ENCODE measurements at places on chromosomes 6 and 20.

DNA sequence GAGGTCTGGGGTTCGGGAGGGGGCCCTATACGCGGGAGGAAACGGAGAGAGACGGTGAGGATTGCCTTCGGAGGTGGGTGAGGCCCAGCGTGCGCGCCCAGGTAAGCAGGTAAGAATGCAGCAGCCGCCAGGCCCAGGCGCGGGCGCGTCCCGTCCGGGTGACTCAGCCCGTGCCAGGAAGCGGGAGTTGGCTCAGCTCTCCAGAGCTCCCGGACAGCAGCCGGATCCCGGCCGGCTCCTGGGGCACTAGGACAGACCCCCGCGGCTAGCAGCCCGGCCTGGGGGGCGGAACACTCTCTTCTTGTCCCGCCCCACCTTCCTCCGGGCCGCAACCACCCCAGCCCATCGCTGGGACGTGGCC is 1.5 kb upstream of the MDFI start:
- no peak for DNase-seq

DNA sequence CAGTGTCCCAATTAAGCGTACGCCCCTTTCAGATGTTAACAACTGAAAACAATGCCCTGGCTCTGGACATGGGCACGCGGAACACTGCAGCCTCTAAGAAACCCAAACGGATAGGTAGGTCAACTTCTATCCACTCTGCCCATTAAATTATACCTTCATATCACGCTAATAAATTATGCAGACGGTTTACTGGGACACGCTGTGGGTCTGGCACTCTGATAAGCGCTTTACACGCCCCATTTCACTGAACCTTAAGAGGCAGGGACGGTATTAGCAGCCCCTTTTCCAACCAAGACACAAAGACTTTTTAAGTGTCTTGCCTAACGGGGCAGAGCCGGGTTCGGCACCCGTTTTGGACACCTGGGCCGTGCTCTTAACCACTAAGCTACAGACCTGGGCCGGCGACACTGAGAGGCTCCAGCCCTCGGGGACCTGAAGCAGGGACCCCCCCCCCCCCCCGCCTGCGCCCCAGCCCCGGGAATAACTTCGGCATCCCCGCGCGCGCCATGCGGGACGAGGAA is 744 bp downstream of the STAU1 start:
- DNase-seq, result no peak

- no peak for DNase-seq
Measured at GRCh38 chr6:20461576-20461975, 59.9 kb downstream of the E2F3 start.

GRCh38 chr6:45718871-45719270 is 296.8 kb downstream of the CLIC5 start:
- no peak for DNase-seq

DNA sequence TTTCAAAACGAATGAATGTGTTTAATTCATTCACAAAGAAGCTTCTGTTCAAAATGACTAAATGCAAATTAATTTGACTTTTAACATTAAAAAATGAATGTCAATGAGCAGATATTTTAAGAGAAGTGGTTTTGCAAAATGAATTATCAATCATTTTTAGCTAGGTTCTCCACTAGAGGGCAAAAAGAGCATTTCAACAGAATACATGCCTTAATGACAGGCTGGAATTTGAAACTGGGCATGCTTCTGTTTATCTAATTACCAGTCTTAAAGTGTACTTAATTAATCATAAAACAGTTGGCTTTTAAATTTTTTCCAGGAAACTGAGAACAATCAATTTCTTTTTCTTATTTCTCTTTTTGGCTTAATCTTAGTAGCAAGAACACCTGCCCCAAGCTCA is 63.8 kb upstream of the TINAG start:
- no peak for DNase-seq

- no peak for DNase-seq
Measured at GRCh38 chr6:144630857-144631256, 345.7 kb downstream of the UTRN start.

DNA sequence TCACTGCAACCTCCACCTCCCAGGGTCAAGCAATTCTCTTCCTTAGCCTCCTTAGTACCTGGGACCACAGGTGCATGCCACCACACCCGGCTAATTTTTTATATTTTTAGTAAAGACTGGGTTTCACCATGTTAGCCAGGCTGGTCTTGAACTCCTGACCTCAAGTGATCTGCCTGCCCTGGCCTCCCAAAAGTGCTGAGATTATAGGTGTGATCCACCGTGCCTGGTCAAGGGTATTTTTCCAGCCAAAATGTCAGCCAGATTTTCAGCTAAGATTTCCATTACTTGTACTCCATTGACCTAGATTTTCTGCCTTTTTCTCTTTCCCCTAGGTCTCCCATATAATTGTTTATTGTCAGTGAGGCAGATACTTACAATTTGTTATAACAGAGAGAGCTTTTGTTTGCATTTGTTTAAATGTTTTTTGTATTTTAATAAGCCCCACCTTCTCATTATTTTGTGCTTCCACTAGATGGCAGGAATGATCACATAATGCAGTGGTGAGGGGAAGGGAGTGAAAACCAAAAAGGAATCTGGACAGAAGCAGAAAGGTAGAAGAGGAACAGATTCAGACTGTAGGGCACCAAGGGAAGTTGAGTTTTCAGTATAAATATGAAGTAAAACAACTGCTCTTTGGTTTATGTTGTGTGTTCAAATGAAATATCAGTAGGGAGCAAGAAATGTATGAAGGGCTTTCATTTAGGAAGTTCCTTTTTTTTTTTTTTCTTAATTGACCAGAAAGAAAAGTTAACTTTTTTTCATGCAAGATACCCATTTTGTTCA is 29.7 kb downstream of the RPF2 start:
- peak; percentile 21 for DNase-seq

DNA sequence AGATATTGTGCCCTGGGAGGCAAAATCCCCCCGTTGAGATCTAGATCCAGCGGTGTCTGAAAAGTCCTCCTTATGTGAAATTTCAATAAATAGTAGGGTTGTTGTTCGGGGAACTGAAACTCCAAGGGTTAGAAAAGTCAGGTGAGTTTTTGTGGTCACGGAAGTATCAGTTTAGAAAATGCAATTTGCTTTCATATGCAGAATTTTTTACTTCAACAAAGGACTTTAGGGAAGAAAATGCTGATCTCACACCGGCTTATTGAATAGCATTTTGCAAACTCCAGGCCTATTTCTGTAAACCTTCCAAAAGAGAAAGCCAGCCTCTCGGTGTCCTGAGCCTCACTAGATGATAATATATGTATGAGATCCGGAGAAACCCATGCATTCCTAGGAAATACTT is 254.7 kb downstream of the TSHZ2 start:
- no peak for DNase-seq

- no peak for DNase-seq
Measured at GRCh38 chr6:151025076-151025475, 159.6 kb downstream of the MTHFD1L start.

DNA sequence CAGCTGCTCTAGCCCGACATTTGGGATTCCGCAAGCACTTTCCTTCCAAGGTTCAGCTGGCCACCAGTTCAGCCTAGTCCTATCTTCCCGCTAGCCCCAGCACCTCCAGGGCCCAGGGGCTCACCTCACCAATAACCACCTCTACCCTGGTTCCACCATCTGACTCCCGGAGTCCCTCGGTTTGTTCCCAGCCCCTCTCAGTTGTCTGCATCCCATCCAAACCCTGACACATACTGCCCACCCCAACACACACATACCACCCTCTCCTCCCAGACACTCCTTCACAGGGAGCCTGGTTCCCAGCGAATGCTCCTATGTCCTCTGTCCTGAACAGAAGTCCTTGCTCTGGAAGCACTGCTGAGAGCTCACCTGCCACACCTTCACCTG is 418 bp downstream of the TNXB start:
- DNase-seq, result no peak

DNA sequence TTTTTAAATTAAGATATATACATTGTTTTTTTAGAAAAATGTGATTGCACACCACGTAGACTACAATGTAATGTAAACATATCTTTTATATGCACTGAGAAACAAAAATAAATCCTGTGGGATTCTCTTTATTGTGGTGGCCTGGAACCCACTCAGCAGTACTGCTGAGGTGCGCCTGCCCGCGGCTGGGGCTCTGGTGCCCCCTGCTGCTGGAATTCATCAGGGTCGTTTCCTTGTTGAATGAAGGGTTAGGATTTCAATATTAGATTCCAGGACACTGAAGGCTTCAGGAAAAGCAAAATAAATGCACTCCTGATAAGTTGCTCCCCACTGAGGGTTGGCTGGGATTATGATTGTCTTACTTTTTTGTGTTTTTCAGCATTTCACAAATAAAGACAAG is 175.8 kb upstream of the GGTLC1 start:
- DNase-seq, result no peak

- DNase-seq, result no peak
Measured at GRCh38 chr20:10777710-10778109, 103.9 kb upstream of the JAG1 start.

DNA sequence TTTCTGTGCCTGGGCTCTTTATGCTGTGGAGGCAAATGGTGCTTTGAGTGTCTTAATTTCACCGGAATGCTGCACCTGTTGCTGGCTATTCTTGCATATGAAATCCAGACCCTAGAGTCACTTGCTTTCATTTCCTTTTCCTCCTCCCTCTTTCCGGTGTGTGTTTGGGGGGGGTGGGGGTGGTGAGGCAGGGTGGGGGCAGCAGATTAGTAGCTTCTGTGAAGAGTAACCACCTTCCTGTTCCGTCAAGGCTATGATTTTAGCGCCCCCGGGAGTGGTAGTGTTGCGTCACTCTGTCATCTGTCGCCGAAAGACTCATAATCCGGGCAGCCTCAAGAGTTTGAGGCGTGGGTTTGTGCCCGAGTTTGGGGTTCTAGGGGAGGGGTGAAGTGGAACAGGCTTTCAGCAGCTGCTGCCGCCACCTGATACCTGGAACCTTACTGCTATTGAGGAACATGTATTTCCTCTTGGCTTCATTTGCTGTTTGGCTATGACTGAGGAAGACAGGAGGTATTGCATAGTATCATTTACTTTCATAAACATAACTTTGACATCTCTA is 49.1 kb downstream of the UTRN start:
- no peak for DNase-seq

- no peak for DNase-seq
Measured at GRCh38 chr6:170405311-170405975, 98.9 kb downstream of the FAM120B start.

DNA sequence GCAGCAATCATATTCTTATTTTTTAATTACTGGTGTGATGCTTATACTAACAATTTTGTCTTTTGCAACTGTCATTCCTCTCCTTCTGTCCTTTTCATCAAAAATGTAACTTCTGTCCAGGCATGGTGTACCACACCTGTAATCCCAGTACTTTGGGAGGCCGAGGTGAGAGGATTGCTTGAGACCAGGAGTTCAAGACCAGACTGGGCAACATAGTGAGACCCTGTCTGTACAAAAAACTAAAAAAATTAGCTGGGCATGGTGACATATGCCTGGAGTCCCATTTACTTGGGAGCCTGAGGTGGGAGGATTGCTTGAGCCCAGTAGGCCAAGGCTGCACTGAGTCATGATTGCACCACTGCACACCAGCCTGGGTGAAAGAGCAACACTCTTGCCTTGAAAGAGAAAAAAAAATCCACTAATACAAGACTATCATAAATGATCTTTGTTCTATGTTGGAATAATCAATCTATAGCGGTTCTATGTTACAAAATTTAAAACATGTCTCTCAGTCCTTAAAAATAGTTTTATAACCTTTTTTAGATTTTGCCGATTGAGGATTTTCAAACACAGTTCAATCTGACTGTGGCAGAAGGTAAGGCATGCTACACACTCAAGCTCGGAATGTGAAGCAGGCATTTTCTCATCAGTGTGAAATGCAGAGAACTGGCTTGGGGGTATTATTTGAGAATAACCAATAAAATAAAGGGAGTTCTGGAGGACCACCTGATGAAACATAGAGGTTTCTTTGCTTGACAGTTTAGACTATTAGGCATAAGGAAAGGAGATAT is 70.4 kb downstream of the ENPP1 start:
- DNase-seq, result no peak

- DNase-seq, result no peak
Measured at GRCh38 chr6:64482631-64483030, 847.0 kb downstream of the PHF3 start.

- DNase-seq, result peak; percentile 64
Measured at GRCh38 chr6:37784585-37784967, 35.0 kb upstream of the ZFAND3 start.

DNA sequence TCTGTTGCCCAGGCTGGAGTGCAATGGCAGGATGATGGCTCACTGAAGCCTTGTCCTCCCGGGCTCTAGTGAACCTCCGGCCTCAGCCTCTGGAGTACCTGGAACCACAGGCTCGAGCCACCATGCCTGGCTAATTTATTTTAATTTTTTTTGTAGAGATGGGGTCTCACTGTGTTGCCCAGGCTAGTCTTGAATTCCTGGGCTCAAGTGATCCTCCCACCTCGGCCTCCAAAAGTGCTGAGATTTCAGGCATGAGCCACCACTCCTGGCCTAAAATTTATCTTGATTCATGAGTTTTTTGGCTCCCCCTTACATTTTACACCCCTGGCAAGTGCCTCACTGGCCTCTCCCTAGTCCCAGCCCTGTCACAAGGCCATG is 2.5 kb upstream of the SLC29A1 start:
- DNase-seq, result no peak

- DNase-seq, result no peak
Measured at GRCh38 chr6:99604166-99605073, 2.2 kb upstream of the PRDM13 start.

GRCh38 chr6:16320533-16321340 is 82.3 kb downstream of the GMPR start:
- no peak for DNase-seq

- no peak for DNase-seq
Measured at GRCh38 chr6:167547751-167548150, 222.9 kb downstream of the TTLL2 start.

- DNase-seq, result no peak
Measured at GRCh38 chr6:52877168-52877567, 32.3 kb downstream of the GSTA3 start.

DNA sequence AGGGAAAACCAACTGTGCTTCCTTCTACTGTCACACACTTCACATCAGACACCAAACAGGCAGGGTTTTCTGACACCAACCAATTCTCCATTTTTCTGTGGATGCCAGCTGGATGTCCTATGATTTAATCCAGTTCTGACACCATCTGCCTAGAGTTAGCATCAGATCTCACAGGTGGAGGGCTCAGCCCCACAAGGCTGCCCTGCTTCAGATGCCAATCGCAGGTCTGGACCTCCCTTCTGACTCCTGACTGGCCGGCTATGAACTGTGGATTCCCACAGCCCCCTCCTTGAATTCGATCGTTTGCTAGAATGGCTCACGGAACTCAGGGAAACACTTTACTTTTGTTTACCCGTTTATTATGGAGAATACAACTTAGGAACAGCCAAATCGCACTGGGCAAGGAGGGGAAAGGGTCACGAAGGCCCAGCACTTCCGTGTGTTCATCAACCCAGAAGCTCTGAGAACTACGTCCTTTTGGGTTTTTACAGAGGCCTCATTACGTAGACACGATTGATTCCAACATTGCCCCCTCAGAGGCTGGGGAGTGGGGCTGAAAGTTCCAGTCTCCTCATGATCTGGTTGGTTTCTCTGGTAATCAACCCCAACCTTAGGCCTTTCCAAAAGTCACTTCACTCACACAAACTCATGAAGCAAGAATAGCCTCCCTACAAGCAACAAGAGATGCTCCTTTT is 25.4 kb upstream of the MAS1 start:
- no peak for DNase-seq

Data from NCI-H1417 (cell line).